ENCODE measurements at places on chromosomes 1 and 21.

GRCh38 chr1:47399846-47400155 is 16.3 kb upstream of the FOXE3 start:
- ATAC-seq, result no peak

DNA sequence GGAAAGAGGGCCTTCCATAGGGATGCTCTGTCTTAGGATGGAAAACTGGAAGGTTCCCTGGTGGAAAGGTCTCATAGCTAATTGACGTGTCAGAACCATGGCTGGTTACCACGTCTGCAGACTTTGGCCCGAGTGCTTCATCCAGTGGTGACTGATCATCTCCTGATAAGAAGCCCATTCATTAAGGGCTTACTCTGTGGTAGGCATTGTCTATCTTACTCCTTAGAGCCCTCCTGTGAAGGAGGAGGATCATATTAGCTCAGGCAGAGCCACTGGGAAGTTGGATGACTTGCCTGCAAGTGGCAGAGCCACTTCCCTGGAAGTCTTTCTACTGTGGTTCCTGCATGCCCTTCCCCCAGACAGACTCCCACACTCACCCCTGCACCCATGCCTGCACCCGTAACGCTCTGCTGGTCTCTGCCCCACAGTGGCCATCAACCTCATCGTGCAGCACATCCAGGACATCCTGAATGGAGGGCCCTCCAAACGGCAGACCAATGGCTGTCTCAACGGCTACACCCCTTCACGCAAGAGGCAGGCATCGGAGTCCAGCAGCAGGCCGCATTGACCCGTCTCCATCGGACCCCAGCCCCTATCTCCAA is 79.9 kb downstream of the UCK2 start:
- ATAC-seq, result no peak

- ATAC-seq, result no peak
Observed at GRCh38 chr1:62176597-62177312, 17.9 kb upstream of the L1TD1 start.

- ATAC-seq, result no peak
Observed at GRCh38 chr1:155197901-155198546, 9.7 kb downstream of the THBS3 start.

DNA sequence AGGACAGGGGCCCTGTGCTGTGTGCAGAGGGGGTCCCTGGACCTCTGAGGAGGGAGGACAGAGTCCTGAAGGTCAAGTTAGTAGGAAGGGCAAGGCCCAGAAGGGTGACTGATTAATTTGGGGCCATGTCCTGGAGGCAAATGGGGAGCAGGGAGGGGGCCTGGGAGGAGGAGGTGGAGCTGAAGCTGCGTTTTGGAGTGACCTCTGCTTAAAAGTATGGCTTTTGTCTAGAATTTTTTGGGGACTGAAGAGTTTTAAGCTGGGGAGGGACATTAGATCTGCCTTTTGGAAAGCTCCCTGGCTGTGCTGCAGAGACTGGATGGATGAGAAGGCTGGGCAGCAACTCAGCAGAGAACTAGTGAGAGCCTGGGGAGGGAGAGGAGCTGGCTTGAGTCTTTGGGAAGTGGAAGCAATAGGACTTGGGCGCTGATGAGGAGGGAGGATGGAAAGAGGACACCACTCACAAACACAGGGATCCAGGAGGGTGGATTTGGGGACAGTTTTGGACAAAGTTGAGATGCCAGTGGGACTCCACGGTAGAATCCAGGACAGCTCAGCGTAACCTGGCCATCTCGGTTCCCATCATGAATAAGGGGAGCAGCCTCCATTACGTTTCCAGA is 52.9 kb downstream of the ACBD3 start:
- no peak for ATAC-seq

GRCh38 chr1:6683434-6683833 is 18.2 kb downstream of the DNAJC11 start:
- no peak for ATAC-seq

Measured in activated CD4-positive, CD25-positive, alpha-beta regulatory T cell treated with anti-CD3 and anti-CD28 coated beads, Interleukin-2, amount 50 U/mL, for 24 hours (primary cell).